ENCODE measurements at places on chromosomes 2 and 18. TPM values are rescaled to one million over a fixed set of nuclear protein-coding genes. Genes with fewer than 3 reads are reported as not detected.

The ARHGEF4 gene
- total RNA-seq = 3.3 TPM

DNA sequence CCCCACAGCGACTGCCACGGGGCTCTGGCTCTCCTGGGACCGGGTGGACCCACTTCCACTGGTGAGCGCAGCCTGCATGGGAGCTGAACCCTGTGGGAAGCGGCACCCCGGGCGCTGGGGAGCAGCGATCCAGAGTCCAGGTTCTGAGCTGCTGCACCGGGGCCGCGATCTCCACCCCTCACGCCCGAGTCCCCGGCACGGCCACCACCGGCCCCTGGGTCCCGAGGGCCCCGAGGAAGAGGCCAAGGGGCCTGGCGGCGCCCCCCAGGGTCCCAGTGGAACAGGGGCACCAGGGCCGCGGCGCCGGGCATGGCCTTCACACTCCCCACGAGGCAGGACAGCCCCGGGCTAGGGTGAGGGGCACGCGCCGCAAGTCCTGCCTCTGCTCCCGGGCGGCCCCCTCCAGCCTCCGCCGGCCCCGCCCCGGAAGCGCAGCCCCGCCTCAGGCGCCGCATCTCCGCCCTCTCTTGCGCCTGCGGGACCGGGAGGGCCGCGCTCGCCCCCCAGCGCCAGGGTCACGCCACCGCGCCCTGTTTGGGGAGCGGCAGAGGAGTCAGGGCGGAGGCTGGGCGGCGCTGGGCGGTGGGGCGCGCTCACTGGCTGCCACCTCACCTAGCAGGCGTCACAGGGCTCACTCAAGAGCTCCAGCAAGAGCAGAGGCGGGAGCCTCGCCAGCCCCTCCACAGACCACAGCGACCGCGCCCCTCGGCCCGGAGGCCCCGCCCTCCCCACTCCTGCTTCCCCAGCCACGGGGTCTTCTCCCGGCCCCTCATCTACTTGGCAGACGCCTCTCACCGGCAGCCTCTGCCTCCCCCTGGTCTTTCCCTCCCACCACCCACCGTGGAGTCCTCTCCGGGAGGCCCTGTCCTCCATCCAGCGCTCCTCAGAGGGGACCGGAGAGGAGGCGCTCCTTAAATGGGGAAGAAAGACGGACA, 26.8 kb downstream of the THAP4 start:
- peak; percentile 62 for DNase-seq

- DNase-seq = peak; percentile 57
These were observed 25.4 kb upstream of the ST3GAL5 start for GRCh38 chr2:85913884-85914881.

GRCh38 chr2:164810843-164811242, 30.8 kb downstream of the COBLL1 start:
- peak; percentile 7 for DNase-seq

- peak; percentile 5 for DNase-seq
These were observed 174.7 kb downstream of the DNER start for GRCh38 chr2:229539628-229540027.

GRCh38 chr2:184367211-184367610, 231.1 kb upstream of the ZNF804A start:
- DNase-seq = no peak

GRCh38 chr2:60439219-60439974, 114.1 kb downstream of the BCL11A start:
- DNase-seq = no peak

DNA sequence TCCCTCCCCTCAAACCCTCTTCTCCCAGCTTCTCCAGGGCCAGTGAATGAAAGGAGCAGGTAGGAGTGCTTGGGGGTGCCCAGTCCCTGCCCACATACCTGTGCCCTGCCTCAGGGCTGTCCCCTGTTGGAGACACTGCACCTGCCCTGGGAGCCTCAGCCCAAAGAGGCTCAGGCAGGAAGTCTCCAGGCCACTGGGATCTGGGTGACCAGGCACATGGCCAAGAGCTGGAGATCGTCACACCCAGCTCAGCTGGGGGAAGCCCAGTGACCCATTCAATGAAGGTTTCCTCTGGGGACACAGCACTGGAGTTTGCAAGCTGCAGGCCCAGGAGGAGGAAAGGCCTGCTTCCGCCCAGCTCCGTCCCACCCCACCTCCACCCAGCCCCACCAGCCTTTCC, 156.4 kb downstream of the ZFP36L2 start:
- DNase-seq = no peak

The LYPD6 gene
- total RNA-seq = 0.90 TPM

DNA sequence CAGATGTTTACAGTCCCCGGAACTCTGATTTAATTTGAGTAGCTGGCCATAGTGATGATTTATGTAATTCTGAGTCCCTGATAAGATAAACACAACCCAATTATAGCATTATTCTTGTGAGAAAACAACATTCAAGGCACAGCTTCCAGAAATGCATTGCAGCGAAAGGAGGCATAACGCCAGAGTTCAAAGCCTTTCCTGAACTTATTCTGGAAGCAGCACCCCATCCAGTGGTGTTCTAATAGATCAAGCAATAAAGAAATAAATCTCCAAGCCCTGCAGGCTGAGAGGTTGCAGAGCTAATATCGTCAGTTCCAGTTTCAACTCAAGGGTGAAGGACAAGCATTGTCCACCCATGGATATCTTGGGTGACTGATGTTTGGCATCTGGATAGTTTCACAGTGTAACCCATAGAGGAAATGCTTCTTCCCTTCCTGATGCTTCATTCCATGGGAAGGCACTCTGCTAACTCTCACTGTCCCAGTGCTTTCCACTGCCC, 18.8 kb downstream of the CDH2 start:
- DNase-seq = peak; percentile 30

The CHRNA1 gene
- 0.90 TPM for total RNA-seq

The ALKAL2 gene
- not detected for total RNA-seq

GRCh38 chr18:7579918-7580542, 12.9 kb downstream of the PTPRM start:
- DNase-seq = no peak

DNA sequence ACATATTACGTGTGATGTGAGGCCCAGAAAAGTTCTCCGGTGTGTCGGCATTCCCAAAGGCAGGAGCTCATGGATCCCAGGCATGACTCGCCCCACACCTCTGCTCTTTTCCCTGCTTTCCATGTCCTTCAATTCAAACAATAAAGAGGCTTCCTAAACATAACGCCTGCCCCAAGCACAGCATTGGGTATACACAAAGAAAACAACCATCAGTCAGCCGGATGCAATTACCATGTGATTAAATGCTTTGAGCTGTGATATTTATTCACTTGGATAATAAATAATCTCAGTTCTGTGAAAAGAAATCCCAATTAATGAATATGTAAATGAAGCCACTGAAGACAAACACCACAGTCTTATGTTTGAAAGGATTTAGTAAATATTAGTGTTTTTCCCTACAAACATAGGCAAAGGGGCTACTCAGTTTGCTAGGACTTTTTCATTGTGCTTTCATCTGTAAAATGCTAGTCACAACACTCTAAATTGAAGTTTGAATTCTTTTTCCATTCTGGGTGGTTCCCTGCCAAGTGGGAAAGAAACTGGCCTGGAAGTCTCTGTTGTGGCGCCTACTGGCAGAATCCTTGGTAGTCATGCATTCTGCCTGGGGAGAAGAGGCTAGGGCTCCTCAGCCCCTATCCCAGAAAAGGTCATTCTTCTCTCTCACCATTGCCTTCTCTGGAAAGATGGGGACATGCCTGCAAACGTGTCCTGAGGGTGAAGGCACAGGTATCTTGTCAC, 144.7 kb downstream of the COL6A3 start:
- peak; percentile 44 for DNase-seq

The KANSL1L gene
- 8.1 TPM for total RNA-seq

The ERMN gene
- not detected for total RNA-seq

GRCh38 chr2:66275984-66276383, 158.9 kb upstream of the MEIS1 start:
- no peak for DNase-seq

DNA sequence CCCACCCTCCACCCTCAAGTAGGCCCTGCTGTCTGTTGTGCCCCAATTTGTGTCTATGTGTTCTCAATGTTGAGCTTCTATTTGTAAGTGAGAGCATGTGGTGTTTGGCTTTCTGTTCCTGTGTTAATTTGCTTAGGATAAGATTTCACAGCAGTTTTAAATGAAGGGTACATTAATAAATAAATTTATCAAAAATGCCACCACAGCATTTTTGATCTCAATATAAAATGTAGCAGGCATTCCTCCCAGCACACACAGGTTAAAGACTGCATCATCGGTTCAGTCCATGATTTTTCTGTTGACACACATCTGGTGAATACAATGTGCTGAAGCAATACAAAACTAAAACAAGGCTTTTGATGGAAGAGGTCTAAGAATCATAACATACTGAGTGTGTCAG, 412.0 kb upstream of the LYPD1 start:
- no peak for DNase-seq

The ST6GAL2 gene
- not detected for total RNA-seq

DNA sequence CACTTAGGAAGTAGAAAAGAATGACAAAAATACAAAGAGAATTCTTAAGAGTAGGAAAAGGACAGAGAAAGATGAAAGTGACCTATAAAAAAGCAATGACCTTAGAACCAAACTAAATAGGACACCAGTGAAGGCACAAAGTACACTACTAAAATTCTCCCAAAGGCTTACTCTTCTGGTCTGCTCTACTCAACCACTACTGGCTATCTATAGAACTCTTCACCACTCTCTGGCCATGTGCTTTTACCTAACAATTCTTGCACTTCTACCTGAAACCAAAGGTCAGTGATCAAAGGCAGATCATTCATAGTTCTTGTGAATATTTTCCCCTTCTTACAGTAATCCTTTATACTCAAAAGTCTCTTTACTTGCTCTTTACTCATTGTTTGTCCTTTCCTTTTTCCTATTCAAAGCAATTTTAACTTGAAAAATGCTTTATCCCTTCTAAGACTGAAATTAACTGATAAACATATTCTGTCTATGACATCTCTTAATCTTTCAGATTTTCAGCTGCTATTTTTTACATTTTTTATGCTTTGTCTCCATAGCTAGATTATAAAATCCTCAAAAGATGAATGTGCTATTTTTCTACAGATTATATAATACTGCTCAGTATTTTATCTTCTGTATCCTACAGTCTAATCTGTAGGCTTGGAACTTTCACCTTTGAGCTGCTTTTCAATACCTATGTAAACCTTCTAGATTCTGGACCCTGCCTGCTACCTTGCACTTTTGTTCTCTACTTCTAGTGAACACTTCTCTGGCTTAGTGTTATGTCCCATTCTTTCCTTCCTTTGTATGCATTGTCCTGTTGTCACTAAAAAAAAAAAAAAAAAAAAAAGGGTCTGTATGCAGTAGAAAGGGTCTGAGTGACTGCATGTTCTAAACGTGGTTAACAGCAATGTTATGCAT, 64.6 kb downstream of the NCKAP1 start:
- DNase-seq = no peak

The GNAL gene
- 0.28 TPM for total RNA-seq

The DRC1 gene
- total RNA-seq = 0.18 TPM

DNA sequence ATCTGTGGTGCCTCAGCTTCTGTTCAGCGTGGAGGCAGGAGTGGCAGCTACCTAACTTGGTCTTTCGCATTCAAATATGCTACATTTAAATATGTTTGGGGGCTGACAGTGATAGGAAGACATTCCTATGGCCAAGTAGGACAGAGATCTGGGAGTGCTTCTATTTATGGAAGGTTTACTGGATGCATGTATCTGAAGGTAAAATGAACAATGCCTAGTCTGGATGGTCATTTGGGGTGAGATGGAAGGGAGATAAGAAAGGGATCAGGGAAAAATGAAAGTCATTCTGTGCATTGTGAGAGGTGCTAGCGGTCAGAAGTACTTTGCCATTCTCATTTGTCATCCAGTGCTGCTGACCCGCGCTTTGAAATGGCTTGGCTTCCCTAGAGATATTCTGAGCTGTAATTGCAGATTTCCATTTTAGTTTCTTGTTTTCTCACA, 300.9 kb upstream of the FBXO11 start:
- no peak for DNase-seq

The PJVK gene
- total RNA-seq = 0.72 TPM

- DNase-seq = no peak
These were observed 593 bp downstream of the SP140L start for GRCh38 chr2:230327418-230328154.

- no peak for DNase-seq
These were observed 242.8 kb downstream of the FAM210A start for GRCh38 chr18:13483316-13484270.

DNA sequence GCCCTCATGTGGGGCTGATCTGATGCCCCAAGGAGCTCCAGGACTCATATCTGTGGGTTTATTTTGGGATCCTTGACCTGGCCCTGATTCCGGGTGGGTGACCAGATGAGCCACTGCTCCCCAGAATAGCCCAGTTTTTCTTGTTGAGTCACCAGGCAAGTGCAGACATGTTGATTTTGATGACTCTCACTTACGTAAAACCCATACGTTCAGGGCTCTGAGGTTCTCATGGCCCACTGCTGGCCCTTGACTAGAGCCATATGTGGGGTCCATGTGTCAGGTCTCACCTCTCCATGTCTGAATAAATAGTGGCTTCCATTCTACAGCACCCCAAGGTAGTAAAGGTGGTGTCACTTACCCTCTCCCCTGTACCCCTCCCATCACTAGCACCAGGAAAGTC, 41.9 kb downstream of the CDC42EP3 start:
- peak; percentile 87 for DNase-seq

GRCh38 chr18:28485210-28485801, 308.4 kb upstream of the CDH2 start:
- no peak for DNase-seq
